Stimulated activated CD4-positive, alpha-beta T cell treated with anti-CD3 and anti-CD28 coated beads, Interleukin-4, amount 100 ng/mL, for 4 hours (primary cell): ENCODE measurements at places on chromosomes 1 and 21.
A peak's percentile ranks its signal among the peaks of the same experiment; 100 is the strongest.

GRCh38 chr1:52119301-52120079 is 22.4 kb upstream of the ZFYVE9 start:
- no peak for DNase-seq

- peak; percentile 50 for DNase-seq
Observed at GRCh38 chr1:145997016-145997717, 788 bp upstream of the TXNIP start.

GRCh38 chr1:88741413-88741812 is 57.3 kb downstream of the PKN2 start:
- DNase-seq: no peak

GRCh38 chr1:245105815-245106410 is 48.9 kb upstream of the KIF26B start:
- DNase-seq: no peak

DNA sequence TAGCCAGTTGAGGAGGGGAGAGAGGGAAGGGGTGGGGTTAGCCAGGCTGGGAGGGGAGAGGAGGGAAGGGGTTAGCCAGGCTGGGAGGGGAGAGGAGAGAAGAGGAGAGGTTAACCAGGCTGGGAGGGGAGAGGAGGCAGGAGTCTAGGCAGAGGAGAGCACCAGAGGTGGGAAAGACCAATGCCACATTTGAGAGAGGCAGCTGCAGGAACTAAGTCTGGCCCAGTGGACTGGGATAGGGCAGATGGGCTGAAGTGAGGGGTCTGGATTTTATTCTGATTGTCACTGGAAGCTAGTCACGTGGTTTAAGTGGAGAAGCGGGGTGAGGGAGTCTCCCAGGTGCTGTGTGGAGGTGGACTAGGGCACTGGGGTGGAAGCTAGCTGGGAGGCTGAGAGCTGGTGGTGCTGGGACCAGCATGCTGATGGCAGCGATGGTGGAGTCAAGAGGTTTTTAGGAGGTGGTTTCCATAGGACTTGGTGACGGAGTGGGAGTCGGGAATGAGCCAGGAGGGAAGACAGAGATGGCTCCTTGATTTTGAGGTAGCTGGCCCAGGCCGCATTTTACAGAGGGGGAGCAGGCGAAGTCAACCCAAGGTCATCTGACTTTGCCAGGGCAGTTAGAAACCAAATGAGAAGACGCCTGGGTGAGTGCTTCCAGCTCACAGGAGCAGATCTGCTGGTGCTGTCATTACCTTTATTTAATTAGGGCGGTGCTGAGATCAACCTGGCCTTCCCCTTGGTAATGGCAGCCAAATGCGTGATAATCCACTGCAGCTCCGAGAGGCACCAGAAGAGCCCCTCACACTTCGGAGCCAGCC is 42.8 kb downstream of the DISP3 start:
- DNase-seq: no peak

DNA sequence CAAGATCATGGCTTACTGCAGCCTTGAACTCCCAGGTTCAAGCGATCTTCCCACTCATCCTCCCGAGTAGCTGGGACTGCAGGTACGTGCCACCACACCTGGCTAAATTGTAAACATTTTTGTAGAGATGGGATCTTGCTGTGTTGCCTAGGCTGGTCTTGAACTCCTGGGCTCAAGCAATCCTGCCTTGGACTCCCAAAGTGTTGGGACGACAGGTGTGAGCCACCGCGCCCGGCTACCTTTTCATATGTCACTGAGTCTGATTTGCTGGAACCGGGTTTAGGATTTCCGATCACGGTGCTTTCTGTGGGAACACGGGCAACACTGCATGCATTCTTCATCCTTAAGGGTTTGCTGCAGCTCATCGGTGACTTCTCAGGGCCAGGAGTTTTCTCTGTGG is 32.2 kb upstream of the PCBP3 start:
- no peak for DNase-seq

- no peak for DNase-seq
Observed at GRCh38 chr1:232519186-232519585, 110.7 kb downstream of the SIPA1L2 start.

DNA sequence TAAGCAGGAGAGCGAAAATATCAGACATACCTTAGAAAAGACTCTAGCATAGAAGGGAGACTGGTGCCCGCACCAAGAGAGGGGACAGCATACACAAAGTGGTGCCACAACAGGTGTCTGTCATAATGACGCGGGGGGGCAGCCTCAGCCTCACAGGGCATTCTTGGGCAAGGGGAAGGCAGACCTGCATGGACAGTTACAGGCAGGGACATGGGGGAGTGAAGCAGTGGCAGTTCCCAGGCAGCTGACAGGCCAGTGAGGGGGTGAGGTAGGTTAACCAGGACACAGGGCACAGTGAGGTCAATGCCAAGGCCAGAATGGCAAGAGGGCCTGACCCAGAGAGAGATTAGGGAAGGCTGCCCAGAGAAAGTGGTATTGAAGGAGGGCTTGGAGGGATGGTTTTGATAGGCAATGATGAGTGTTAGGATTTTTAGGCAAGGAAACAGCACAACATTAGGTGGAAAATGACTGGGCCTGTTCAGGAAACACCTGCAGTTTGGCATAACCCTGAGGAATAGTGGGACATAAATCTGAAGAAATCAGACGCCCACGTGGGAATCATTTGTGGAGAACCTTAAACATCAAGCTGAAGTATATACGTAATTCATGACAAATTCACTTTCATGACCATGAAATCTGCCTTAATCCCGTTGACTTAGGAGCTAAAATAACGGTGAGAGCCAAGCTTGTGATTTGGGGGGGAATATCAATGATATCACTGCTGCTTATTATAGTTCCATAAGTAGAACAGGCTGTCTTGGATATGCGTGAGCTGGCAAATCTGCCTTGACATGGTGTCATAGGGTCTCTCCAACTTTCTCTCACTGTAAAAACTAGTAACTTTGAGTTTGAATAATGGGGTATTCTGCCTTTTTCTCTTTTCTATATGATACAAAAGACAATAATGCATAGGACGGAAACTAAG is 8.9 kb downstream of the PTPN14 start:
- DNase-seq: no peak

DNA sequence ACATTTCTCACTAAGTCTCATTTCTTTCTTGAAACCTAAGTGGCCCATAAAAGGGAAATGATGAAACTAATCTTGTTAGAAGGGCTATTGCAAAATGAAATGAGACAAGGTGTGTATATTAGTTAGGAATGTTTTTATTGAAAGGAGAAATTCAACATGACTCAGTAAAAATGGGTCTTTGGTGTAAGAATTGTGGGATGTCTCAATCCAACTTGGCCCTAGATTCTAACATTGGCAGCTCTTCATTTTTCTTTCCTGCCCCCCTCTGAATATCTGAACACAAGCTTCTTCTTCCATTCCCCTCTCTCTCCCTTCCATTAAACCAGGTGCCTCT is 26.8 kb upstream of the TARBP1 start:
- DNase-seq: no peak

GRCh38 chr1:205858141-205858961 is 8.4 kb upstream of the PM20D1 start:
- no peak for DNase-seq

GRCh38 chr1:31040038-31040437 is 25.5 kb downstream of the PUM1 start:
- no peak for DNase-seq

DNA sequence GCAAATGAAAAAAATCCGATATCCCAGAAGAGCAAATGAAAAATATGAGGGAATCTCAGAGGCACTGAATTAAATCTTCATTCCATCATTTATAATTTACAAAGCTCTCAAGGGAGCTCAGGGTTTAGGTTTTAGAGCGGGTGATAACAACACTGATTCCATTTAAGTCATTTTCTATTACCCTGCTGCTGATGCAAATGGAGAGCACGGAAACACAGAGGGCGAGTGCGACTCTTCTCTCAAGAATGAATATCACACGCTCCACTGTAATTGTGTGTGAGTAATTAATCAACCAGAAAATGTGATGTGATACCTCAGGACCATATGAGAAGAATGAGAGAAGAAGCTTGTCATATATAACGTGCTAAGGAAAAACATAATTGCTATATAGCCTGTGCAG is 22.7 kb downstream of the CHML start:
- no peak for DNase-seq

DNA sequence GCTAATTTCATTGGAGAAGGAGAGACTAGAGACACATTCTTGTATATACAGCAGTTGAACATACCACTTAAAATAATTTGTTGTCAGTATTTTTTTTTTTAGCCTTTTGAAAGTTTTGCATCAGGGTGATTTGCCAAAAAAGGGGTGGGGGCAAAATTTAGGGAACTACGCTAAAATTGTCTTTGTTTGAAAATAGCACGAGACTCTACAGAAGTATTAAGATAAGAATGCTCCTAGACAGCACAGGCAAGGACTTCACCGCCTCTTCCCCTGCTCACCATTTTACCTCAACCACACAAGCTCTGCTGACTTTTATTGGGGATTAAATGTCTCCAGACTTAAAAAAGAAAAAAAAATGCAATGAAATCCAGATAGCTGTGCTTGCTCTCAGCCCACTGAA is 236.1 kb upstream of the USP25 start:
- DNase-seq: no peak

DNA sequence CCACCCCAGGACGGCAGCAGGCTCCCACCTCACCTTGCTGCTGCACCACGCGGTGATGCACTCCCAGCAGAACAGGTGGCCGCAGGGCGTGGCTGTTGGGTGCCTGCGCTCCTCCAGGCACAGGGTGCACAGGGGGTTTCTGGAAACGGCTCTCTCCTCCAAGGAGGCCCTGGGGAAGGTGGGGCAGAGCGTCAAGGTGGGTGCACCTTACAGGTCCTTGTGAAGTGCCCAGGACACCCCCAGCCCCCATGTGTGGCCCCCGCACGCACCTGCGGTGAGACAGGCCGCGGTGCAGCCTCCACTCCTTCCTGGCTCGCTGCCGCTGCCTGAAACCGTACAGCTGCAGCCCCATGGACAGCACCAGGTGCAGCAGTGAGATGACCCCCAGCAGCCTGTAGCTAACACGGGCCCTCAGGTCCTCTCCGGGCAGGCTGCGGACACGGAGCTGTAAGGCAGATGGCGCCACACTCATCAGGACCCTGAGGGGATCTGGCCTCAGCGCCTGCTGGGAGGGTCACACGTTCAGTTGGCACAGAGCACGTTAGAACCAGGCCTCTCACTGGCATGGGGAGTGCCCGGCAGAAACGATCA is 5.8 kb downstream of the PEX10 start:
- no peak for DNase-seq

DNA sequence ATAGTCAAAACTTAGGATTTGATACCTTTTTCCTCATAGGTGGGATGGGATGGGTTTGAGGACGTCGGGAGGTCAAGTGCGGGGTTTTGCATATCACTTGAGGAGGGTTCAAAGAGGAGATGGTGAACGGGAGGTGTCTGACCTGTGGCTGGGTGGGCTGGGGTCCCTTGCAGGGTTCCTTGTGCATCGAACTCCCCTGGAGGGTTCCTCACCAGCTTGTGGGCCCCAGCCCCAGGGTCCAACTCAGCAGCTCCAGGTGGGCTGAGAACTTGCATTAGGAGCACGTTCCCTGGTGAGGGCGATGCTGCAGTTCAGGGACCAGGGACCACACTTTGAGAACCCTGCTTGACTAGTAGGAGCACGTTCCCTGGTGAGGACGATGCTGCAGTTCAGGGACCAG is 23.2 kb downstream of the TRPM2 start:
- DNase-seq: no peak

DNA sequence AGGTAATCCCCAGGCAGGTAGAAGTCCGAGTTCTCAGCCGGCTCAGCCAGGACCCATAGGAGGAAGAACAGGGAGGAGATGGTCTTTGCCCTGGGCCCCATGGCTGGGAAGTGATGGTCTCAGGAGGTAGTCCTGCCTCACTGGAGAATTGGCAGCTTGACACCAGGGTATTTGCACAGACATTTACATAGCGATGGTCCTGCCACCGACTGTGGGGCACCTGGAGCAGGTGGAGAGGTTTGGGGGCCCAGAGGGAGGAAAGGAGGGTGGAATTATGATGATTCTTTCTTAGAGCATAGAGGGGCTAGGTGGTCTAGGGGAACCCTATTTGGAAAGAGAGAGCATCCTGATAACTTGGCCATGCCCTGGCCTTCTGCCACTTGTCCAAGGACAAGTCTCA is at the start of gene TAS1R2:
Gene TAS1R2 (minus strand): TSS at position 101 of the 400 bp plus-strand sequence. CDS start 0 bp downstream, at position 101.
- no peak for DNase-seq

- DNase-seq: no peak
Observed at GRCh38 chr1:204685236-204686006, at the start of gene LRRN2. Gene LRRN2, minus strand, starts transcription at chr1:204685738. Its CDS starts 65,746 bp downstream, at chr1:204619992.

DNA sequence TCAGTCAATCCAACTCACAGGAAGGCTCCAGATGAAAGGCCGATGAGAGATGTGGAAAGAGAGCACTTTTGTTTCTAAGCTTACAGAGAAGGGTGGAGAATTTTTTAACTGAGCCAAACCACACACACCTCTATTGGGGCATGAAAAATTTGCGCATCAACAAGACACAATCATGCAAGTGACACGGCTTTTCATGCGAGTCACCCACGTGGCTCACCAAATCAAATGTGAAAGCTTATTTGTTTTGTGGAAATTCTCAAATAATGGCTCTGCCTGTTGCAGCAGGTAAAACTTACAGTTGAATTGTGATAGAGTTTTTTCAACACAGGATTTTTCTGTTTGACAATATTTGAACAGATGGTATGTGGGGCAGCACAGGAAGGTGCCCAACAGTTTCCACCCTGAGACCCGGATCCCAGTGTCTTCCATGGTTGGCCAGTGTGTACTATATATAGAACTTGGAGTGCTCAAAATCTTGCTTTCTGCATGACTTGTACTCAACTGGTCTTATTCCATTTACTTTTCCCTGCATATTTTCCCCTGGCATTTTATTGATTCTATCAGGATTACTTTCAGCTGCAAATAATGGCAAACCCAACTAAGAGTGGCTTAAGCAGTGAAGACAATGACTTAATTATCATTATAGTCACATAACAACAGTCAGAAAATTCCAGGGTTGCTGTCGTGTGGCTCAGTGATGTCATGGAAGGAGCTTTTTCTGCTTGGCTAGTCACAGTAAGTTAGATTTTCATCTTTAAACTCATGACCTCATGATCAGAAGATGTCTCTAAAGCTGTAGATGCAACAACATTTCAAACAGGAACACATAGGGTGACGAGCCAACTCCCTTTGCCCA is 90.6 kb upstream of the SIM2 start:
- DNase-seq: no peak

GRCh38 chr1:94971491-94971924 is 44.6 kb upstream of the CNN3 start:
- DNase-seq: no peak

GRCh38 chr1:234170622-234171021 is 202.6 kb upstream of the COA6 start:
- DNase-seq: no peak

DNA sequence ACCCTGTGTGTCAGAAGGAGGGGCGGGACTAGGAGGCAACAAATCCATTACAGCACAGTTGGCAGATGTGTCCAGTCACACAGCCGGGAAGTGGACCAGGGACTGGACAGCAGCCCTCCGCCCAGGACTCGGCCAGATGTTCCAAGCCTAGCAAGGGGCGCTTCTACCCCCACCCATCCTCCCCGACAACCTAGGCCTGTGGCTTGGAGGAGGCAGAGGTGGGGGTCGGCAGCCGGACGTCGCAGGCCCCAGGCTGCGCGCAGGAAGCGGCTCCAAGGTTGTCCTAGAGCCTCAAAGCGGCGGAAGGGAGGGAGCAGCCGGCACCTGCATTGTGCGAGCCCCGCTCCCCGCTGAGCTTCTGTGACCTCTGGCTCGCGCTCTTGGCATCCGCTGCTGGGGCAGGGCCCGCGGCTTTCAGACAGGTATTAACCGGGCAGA is 20.6 kb upstream of the MYCL start:
- DNase-seq: no peak
